ENCODE measurements at places on chromosomes 4 and X.

- DNase-seq, result no peak
Observed at GRCh38 chr4:151415978-151416377, 7.0 kb downstream of the FHIP1A start.

DNA sequence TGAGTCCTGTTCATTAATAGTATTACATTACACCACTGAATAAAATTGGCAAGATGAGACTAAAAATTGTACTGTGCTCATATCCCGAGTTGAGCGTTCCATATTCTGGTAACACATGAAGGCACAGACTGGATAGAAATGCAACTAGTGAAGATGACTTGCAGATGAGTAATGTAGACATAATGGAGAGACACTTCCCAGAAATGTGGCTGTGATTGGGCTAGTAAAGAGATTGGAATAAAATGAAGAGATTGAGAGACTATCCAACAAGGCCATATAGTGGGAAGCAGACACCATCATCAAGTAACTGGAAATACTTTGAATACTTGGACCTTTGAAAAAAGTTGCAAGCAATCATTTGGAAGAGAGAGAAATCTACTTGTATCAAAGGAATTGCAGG lies 77.3 kb downstream of the DCAF8L1 start:
- DNase-seq, result no peak

DNA sequence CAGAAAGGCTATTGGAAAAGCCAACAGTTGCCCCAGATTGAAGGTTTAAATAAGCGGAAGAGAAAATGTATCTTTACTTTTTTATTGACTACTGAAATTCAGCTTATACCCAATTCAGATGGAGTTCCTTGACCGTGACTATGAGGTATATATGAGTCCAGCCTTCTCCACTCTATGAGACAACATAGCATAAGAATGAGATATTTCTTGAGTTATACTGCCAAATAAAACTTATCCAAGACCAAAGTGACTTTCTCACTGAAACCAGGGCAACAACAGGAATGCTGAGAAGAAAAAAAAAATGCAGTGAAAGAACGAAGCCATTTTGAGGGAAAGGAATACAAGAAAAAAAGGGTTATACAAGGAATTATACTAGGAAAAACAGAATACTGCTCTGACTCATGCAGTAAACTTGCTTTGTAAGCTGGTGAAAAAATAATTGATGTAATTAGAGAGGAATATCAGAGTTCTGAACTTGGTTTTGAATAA lies 16.3 kb upstream of the PDK3 start:
- DNase-seq, result no peak

- DNase-seq, result no peak
Observed at GRCh38 chr4:169153481-169154087, 117.2 kb downstream of the SH3RF1 start.

- no peak for DNase-seq
Observed at GRCh38 chr4:172480471-172480870, 667.3 kb downstream of the GALNTL6 start.

DNA sequence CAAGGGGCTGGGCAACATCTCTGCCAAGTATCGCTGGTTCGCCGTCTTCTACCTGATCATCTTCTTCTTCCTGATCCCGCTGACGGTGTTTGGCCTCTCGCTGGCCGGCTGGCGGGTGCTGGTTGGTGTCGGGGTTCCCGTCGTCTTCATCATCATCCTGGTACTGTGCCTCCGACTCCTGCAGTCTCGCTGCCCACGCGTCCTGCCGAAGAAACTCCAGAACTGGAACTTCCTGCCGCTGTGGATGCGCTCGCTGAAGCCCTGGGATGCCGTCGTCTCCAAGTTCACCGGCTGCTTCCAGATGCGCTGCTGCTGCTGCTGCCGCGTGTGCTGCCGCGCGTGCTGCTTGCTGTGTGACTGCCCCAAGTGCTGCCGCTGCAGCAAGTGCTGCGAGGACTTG lies 20.6 kb downstream of the SLC34A2 start:
- no peak for DNase-seq

DNA sequence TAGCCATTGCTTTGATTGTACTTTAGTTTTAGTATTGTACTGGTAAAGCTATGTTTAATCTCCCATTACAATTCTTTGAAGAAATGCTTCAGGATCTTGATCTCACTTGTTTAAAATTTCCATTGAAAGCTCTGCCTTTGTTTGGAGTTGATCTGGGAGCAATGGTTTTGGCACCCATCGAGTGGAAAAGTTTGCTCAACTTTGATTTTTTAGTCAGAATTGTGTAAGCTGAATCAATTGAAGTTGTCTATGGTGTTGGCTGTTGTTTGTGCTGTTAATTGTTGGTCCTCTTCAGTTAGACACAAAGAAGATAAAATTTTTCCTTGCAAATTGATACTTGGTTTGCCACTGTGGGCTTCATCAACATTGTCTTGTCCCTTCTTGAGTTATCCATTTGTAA lies 99.8 kb upstream of the ADAD1 start:
- no peak for DNase-seq

- no peak for DNase-seq
Observed at GRCh38 chr4:87465739-87466366, 43.5 kb downstream of the NUDT9 start.

GRCh38 chr4:107388736-107389274 lies 331.2 kb downstream of the PAPSS1 start:
- DNase-seq, result no peak

DNA sequence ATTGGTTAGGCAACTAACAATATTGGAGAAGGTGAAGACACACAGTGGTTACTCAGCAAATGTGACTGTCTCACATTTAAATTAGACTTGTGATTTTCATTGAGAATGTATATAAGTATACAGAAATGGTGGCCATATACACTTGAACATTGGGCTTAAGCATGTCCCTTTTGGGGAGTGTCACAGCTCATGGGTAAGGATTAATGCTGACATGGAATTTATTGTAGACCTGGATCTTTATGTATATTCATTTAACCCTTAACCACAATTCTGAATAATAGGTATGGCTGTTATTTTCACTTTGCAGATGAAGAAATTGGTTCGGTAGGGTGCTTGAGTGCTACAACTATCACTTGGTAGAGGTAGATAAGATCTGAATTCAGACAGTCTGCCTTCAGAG lies 95.5 kb upstream of the WDFY3 start:
- DNase-seq, result no peak

DNA sequence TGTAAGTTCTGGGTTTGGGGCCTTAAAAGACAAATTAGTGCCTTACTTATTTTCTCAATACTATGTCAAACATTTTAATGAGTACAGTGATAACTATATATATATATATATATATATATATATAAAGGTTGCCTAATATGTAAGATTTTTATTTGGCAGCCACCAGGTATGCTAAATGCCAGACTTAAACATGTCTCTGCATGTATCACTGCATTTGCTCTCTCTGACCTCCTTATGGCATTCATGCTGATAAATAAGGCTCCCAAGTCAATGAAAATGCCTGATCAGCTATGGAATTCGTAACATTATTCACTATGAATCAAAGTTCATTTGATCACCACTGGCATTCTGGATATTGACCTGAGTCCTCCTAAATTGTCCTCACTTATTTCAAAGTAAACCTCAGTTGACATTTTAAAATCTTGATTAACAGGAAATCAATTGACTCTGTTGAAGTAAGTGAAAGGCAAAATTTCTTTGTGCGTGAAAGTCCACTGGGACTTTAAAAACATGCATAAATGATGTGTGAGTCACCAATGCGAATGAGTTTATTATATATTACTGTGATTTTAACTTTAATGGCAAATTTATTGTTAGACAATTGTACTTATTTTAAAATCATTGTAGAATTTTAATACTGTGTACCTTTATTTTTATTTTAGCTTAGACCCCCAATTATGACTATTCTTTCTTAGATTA lies 29.2 kb upstream of the AREG start:
- DNase-seq, result no peak

DNA sequence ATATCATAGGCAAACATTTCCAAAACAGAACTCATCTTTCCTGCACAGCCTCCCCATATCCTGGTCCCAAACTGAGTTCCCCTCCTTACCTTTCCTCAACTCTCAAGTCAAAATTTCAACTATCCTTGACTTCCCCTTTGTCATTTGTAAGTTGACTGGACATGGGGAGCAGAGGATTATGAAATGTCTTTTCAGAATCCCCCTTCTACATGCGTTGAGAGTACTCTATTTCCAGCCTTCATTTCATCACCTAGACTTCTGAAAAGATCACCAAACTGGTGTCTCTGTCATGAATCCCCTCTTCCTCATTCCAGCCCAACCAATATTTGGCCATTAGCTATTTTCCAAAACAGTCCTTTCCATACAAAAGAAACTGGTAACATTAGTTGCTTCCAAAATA lies 95.2 kb downstream of the SYNPO2 start:
- DNase-seq, result no peak

DNA sequence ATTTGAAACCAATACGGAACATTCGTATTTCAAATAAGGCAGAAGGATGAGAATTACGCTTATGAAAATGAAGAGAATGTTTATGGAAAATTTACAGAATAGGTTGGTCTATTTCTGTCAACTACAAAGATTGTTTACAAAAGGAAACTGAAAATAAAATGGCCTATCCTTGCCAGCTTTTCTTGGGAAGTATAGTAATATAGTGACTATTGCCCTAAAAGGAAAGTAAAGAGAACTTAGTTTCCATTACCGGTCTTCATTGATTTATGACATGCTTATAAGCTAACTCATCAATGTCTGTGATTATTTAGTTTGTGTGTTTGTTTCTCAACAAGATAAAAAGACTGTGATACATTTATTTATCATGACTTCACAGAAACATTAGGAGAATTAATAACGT lies 2.9 kb upstream of the SPRY1 start:
- no peak for DNase-seq

GRCh38 chr4:84932462-84932861 lies 34.0 kb downstream of the WDFY3 start:
- DNase-seq, result no peak

DNA sequence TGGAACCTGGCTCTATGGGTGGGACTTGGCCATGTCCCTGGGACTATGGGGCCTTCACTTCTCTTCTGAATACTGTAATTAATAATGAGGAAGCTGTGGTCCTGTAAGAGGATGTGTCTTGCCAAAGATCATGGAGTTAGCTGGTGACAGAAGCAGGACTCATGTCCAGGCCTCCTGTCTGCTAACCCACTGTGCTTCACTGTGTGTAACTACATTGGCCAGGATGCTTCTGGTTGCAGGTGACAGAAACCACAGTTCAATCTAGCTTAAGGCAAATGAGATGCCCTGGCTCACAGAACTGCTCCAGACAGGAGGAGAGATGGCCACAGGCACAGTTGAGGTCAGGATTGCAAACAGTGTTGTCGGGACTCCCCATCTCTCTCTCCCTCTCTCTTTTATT lies 3.1 kb downstream of the MTMR1 start:
- no peak for DNase-seq

GRCh38 chrX:154800478-154801210 lies 4.6 kb downstream of the MPP1 start:
- no peak for DNase-seq

DNA sequence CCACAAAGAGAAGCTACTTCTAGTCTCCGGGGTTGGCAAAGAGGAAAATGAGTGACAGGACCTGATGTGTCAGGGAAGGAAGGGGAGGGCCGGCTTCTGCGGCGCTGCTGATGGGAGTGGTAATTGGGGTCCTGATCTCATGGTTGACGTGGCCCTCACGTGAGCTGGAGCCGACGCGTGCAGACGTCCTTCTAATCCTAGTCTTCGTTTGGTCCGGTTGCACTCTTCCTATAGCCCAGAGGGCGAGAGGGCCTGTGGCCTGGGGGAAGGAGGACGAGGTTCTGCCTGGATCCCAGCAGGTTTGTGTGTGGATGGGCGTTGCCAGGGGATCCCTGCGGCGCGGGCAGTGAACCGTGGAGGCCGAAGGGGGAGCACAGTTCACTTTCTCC lies at the start of gene ARMCX1:
TSS of gene ARMCX1 (plus strand) at position 186 of the 389 bp plus-strand sequence. CDS start 2,384 bp downstream, outside the sequence.
- peak; percentile 49 for DNase-seq

- DNase-seq, result no peak
Observed at GRCh38 chr4:107304699-107305286, 268.7 kb upstream of the DKK2 start.

DNA sequence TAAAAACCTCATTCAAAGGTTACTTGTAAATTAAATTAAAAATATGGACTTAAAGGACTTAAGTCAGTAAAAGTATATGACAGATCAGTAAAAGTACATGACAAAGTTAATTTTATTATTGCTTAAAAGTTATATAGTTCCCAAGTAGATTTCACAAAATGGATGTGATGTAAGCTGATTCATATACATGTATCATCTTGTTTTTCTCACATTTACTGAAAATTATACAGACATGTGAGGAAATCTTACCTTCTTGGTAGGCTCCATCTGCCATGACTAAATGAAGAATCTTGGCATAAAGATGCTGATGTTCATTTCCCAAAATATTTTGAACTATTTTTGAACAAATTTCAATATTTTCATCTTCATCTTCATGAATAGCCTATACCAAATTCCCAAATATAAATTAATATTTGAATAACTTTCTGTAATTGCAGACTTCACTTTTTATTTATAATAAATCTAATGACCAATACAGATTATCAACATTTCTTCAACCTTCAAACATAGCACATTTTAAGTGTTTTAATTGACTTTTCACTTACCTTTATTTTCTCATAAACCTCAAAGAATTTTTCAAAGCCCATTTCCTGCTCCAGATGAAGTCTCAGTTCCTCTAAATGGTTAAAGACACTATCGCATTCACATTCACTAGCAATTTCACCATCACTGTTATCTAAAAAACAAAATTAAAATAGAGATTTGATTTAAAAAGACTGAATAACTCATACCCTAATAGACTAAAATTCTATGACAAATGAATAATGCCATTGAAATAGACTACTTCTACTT lies 129.4 kb upstream of the SH3RF1 start:
- no peak for DNase-seq

- no peak for DNase-seq
Observed at GRCh38 chrX:24607616-24608015, 39.5 kb downstream of the PCYT1B start.
